Mesendoderm (in vitro differentiated cells): ENCODE measurements at places on chromosomes 7 and 10.

DNA sequence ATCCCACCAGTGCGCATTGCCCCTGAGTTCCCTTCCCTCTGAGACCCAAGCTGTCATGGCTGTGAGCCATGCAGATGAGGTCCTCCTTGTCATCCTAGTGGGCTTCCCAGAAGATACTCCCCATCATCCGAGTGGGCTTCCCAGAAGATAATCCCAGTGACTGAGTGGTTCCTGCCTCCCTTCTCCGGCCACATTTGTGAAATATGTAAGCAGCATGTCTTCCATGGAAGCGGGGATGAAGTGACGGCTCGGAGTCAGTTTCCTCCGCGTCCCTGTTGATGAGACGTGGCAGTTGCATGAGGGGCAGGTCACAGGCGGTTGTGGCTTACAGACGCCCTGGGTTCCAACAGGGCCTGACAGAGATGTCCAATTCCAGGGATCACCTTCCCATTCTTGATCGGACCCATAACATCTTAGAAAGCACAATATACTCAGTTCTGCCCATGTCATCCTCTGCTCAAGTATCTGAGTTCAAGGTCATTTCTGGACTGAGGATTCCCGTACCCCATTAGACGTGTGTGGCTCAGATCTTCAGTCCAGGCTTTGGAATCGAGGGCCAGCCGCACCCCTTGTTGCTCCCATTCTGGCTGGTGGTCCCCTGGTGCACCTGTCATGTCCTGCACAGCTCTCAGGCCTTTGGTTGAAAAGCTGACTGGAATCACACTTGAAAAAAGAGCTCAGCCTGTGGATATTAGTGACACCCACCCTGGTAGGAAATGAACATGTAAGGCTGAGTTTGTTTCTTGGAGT, 166.9 kb downstream of the PTPRN2 start:
- DNase-seq = no peak

DNA sequence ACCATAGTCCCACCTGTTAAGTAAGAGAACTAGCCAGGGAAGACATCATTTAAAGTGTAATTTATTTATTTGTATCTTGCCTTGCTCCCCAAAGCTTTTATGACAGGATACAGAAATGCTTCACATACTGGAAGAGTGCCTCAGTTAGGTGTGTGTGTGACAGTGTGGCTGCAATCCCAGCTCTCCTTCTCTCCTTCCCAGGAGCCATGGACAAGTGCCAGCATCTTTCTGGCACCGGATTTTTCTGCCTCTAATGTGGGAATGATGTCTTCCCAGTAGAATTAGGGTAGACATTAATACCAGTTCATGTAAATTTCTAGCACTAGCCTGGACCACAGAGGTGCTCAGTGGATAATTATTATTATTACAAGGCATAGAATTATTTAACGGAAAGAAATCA, 30.3 kb upstream of the ATXN7L1 start:
- DNase-seq = no peak

DNA sequence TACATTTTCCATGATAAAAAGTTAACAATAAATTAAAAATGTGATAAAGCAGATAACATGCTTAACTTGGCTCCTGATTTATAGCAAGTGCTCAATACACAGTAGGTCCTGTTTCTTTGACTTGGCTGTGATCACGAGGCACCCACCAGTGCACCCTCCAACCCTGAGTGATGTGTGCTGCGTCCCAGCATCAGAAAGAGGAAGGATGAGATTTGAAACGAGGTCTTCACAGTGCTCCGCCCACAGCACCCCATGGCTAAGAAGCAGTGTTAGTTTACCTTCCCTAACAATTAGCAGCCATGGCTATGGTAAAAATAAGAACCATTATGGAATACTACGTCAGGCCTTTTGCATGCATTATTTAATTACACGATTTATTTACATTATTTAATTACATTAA, 292.0 kb upstream of the ZMIZ1 start:
- DNase-seq = no peak

DNA sequence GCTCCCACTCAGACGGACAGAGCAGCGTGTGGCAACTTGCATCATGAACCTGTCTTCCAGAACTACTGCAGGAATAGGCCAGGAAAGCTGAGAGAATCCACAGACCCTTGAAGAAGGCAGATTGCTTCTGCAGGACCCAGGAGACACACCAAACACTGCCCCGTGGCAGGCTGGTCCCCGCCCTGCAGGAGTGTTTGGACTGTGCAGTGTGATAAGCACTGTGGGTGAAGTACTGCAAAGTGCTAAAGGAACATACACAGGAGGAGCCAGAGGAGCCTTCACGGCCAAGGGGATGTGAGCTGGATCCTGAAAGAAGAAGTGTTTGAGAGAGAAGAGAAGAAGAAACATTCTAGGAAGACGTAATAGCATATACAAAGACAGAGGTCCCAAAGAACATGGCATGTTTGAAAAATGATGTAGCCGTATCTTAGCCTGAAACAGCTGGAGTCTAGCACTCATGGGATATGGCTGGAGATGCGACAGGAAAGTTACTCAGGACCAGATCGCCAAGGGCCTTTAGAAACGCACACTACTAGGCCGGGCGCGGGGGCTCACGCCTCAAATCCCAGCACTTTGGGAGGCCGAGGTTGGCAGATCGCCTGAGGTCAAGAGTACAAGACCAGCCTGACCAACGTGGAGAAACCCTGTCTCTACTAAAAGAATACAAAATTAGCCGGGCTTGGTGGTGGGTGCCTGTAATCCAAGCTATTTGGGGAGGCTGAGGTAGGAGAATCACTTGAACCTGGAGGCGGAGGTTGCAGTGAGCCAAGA, 96.9 kb upstream of the RHEB start:
- DNase-seq = no peak

- no peak for DNase-seq
Measured at GRCh38 chr7:6399351-6399750, 48.4 kb downstream of the DAGLB start.

- DNase-seq = peak; percentile 76
Measured at GRCh38 chr10:49398000-49398861, 2.3 kb upstream of the DRGX start.

DNA sequence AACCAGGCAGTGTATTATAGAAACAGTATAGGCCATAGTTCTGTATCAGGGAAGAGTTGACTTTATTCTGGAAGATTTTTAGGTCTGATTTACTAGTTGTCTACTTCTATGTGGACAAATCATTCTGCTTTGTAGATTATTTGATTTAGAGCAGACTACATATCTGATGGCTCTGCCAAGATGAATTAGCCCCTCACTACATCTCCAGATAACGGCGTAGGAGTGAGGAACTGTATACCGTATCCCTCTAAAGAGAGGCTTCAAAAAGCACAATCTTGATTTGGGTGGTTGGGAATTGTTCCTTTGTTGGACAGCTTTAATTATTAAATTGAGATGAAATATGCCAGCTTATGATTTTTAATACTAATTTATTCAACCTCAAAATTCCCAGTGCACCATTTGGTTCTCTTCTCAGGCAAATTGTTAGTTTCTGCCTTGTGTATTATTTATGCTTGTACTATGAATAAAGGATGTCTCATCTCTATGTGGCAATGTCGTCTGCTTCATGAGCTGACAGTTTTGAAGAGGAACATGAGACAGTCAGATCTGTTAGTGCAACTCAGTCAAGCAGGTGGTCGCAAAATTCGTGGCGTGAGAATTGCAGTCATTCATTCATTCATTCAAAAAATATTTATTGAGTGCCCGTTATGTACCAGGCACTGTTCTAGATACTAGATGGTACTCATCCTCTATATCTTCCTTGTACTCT, 422.8 kb downstream of the EXOC4 start:
- DNase-seq = no peak

GRCh38 chr7:73509463-73509862, 12.6 kb downstream of the BAZ1B start:
- DNase-seq = no peak

DNA sequence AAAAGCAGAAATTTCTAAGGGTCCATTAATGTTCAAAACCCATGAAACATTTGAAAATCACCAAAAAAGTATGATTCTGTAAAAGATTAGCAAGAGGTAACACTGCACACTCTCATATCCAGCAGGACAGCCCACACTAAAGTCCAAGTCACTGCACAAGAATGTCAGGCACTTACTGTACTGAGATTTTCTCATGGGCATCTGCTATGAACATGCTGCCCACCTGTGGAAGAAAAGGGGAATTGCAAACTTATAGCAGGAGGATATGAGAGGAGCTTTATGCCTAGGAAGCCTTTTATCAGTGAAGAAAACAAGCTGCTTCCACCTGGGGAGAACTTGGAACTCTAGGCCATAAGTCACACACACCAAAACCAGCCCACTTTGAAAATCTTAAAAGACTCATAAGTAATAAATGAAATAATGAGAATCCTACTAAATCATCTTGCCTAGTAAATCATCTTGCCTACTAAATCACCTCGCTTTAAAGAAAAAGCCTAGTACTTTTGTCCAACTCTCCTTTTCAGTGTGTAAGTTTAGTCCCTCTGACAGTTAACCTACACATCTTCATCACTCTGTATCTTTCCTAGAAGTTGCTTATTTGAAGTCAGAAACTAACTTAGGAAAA, 46.1 kb downstream of the ARMH3 start:
- DNase-seq = peak; percentile 93

GRCh38 chr7:150388709-150389531, 9.8 kb downstream of the ZNF775 start:
- peak; percentile 59 for DNase-seq

- no peak for DNase-seq
Measured at GRCh38 chr7:6279341-6279740, 6.9 kb upstream of the CYTH3 start.

GRCh38 chr7:30977896-30978564, 14.3 kb downstream of the GHRHR start:
- DNase-seq = peak; percentile 61

GRCh38 chr7:77877791-77878190, 79.2 kb downstream of the PHTF2 start:
- DNase-seq = no peak

DNA sequence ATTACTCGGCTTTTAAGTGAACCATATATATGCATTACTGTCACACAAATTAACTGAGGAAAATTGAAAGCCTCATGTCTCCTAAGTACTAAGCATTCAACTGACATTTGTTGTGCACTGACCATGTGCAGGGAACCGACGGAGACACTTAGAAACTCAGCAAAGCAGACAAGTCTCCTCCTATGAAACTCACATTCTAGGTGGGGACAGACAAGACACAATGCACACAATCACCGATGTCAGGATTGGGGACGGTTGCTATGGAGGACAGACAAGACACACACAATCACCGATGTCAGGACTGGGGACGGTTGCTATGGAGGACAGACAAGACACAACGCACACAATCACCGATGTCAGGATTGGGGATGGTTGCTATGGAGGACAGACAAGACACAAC, 134.0 kb downstream of the PTPRN2 start:
- peak; percentile 37 for DNase-seq

GRCh38 chr7:141145630-141145982, 71.7 kb downstream of the TMEM178B start:
- DNase-seq = no peak

DNA sequence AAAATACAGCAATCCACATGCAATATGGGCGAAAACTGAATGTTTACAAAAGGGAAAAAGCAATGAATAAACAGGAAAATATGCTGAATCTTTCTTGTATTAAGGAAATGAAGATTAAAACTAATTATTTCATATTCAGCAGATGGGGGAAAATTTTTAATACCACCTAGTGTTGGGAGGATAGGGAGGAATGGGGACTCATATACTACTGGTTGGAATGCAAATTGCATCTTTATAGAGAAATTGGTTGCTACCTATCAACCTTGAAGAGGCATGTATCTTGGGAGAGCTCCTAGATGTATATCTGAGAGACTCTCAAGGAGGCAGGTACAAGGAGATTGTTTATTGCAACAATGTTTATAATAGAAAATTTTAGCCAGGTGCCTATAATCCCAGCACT, 101.4 kb downstream of the CREM start:
- DNase-seq = no peak

DNA sequence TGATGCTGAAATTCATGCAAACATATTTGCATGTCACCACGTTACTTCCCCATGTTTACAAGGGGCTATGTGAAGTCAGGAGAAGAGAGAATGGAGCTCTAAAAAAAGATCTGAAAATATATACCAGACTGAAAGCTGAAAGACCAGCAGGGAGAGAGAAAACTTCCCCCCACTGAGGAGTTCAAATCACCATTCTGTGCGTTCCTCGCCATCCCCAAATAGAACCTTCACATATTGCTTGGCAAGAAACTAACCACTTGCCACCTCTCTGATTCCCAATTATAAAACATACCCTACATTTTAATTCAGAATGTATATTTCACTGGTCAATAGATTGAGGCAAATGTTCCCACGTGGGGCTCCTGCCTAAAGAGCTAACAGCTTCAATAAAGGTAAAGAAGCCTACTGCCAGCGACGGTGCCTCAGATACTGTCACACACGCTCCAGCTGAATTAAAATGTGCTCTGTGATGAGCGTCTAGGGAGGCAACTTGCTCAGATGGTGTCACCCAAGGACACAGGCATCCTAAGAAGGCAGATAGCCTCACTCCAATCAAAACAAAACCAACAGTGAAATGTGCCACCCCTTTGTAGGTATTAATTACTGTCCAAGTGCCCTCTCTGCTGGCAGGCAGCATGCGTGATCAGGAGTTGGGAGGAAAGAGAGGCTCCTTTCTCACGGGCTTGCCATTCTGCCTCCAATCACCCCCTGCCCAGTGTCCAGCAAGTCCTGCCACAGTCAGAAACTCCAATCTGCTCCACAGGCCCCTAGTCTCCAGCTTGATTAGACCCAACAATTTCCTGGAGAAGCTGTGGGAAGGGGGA, 298.2 kb downstream of the GRID1 start:
- no peak for DNase-seq

GRCh38 chr10:87640043-87640442, 19.6 kb upstream of the PAPSS2 start:
- DNase-seq = no peak

GRCh38 chr10:78762086-78762630, 306.6 kb upstream of the ZMIZ1 start:
- DNase-seq = no peak

DNA sequence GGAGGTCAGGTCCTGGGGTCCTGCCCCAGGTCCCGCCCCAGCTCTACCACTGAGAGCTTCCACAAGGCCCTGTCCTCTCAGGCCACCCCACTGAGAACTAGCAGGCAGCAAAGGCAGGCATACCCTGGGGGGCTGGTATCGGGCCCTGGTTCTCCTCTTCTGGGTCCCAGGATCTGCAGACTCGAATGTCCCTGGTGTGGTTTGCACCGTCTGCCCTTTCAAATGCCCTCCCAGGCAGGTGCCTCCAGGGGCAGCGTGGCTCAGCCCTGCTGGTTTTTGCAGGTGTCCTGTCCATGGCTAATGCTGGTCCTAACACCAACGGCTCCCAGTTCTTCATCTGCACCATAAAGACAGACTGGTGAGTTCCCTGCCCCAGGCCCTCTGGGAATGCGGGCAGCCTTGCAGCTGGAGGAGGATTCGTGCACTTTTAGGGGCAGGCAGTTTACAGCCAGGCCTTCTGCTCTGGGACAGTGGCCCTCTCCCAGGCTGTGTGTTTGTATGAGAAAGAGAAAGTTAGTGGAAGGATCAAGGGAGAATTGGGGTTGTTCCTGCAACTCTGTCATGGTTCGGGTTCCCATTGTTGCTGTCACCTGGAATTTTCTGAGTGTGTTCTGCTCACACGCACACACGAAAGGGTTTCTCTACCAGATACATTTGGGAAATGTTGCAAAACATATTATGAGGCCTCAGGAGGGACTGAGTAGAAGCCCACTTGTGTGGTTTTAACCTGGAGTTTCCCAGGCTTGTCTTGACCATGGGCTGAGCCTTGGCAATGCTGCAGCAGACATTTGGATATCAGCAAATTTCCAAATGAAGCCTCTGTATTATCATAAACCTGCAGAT, 5.0 kb downstream of the PPIF start:
- DNase-seq = no peak
